ENCODE measurements at places on chromosomes 7 and 10.

GRCh38 chr7:20383351-20383750 is 52.7 kb downstream of the ITGB8 start:
- DNase-seq: no peak

- DNase-seq: no peak
Observed at GRCh38 chr10:113933894-113934532, 79.6 kb downstream of the NHLRC2 start.

DNA sequence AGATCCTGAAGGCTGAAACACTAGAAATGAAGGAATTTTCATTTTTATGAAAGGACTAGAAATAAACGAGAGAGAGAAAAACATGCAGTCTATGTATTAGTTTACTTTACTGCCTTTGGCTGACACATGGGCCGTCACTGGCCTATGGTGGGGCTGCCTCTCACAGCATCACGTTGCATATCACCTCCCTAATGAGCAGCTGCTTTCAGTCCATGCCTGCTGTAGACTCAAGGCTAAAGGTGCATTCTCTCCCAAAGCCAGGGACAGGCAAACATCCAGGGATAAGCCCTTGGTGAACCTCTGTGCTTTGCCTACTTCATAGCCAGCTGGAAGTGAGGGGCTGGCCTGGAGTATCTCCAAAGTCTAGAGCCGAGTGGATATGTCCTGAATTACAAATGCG is 359.4 kb downstream of the GPAM start:
- DNase-seq: no peak

- DNase-seq: no peak
Observed at GRCh38 chr10:103632247-103632642, 138.7 kb downstream of the NEURL1 start.

GRCh38 chr7:49396229-49396628 is 377.2 kb upstream of the VWC2 start:
- no peak for DNase-seq

DNA sequence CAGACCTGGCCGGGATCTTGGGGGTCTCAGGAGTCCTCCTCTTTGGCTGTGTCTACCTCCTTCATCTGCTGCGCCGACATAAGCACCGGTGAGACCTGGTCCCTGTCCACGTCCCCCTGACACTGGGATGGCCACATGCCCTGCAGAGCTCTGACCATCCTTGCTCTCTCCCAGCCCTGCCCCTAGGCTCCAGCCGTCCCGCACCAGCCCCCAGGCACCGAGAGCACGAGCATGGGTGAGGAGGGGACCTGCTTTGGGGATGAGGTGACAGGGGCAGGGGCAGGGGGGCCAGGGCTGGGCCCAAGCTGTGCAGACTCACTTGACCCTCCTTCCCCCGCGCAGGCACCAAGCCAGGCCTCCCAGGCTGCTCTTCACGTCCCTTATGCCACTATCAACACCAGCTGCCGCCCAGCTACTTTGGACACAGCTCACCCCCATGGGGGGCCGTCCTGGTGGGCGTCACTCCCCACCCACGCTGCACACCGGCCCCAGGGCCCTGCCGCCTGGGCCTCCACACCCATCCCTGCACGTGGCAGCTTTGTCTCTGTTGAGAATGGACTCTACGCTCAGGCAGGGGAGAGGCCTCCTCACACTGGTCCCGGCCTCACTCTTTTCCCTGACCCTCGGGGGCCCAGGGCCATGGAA is 959 bp downstream of the PVRIG start:
- no peak for DNase-seq

GRCh38 chr7:126659124-126659523 is 593.6 kb downstream of the GRM8 start:
- DNase-seq: no peak

- no peak for DNase-seq
Observed at GRCh38 chr7:95608359-95609173, 12.2 kb upstream of the PDK4 start.

- no peak for DNase-seq
Observed at GRCh38 chr7:149622444-149623210, 125.0 kb upstream of the ZNF746 start.

GRCh38 chr7:155665957-155666287 is 21.5 kb downstream of the RBM33 start:
- no peak for DNase-seq

DNA sequence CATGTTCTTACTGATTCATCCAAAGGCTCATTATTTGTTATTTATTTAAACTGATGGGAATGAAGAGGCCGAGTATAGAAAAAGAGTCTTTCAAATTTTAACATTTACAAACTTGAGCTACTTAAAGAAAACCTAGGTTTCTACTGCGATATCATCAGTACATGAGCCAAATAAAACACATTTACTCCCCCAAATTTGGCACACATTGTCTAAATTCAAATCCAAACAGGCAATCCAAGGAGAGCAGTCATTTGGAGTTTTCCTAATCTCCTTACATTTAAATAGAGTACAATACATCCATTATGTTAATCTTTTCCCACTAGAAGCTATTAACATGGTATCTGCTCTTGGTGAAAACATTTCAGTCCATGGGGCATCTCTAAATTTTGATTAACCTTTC is 2.2 kb downstream of the NMT2 start:
- no peak for DNase-seq

GRCh38 chr10:124742413-124743190 is 1.6 kb downstream of the FAM53B start:
- DNase-seq: no peak

- DNase-seq: no peak
Observed at GRCh38 chr10:112723876-112724275, 226.2 kb upstream of the TCF7L2 start.

GRCh38 chr7:1071731-1072254 is 16.1 kb upstream of the GPER1 start:
- no peak for DNase-seq

- DNase-seq: peak; percentile 64
Observed at GRCh38 chr7:50304911-50305582, 531 bp downstream of the IKZF1 start.

DNA sequence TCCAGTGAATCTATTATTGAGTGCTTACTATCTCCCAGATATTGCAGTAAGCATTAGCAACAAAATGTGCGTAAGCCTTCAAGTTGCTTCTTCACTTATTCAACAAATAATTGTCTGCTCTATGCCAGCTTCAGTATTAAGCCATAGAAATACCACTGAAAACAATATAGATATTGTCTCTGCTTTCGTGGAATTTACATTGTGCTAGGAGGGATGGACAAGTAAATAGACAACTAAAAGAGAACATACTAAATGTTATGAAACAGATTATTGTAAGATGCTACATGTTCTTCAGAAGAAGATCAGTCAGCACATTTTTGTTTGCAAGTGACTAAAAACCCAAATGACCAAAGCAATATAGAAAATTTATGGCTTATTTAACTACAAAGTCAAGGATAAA is 27.3 kb downstream of the CFAP69 start:
- DNase-seq: no peak

- no peak for DNase-seq
Observed at GRCh38 chr10:129614341-129614740, 147.3 kb downstream of the MGMT start.

DNA sequence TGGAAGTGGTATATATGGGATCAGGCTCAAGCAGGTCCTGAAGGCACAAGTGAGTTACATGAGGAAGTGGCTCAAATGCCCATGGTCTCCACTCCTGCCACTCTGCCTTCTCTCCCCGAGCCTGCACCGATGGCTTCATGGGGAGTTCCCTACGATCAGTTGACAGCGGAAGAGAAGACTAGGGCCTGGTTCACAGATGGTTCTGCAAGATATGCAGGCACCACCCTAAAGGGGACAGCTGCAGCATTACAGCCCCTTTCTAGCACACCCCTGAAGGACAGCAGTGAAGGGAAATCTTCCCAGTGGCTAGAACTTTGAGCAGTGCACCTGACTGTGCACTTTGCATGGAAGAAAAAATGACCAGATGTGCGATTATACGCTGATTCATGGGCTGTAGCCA is 95.3 kb downstream of the HOXA1 start:
- no peak for DNase-seq

GRCh38 chr10:124579011-124579399 is 117.4 kb downstream of the LHPP start:
- no peak for DNase-seq

- DNase-seq: no peak
Observed at GRCh38 chr10:30816159-30816819, 186.7 kb upstream of the LYZL2 start.
